Large intestine (tissue), 12 donors: ENCODE measurements at places on chromosomes 4 and X. TPM values are rescaled to one million over a fixed set of nuclear protein-coding genes. Genes with fewer than 3 reads are reported as not detected.

DNA sequence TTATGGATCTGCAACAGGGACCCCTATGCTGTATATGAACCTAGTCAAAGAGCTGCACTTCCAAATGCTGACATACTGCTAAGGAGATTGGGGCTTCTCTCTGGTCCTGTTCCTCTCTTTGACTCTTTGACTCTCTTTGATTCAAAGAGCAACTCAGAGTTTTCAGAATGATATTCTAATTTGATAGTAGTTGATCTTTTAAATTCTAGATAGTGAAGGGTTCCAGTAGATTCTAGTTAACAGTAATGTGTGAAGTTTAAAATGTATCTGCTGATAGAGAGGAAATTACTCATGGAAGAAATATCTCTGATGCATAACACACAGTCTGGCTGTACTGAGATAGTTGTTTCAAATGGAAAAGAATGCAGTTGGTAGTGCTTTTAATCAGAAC, 239.1 kb downstream of the RASL11B start:
- no peak overlapping the region for H3K27ac ChIP-seq
- no peak for DNase-seq
- no peaks in the 10 kb centered on the region for H3K4me1 ChIP-seq
- no peaks in the 10 kb centered on the region for H3K27me3 ChIP-seq
- H3K4me3 ChIP-seq, result no peak overlapping the region

DNA sequence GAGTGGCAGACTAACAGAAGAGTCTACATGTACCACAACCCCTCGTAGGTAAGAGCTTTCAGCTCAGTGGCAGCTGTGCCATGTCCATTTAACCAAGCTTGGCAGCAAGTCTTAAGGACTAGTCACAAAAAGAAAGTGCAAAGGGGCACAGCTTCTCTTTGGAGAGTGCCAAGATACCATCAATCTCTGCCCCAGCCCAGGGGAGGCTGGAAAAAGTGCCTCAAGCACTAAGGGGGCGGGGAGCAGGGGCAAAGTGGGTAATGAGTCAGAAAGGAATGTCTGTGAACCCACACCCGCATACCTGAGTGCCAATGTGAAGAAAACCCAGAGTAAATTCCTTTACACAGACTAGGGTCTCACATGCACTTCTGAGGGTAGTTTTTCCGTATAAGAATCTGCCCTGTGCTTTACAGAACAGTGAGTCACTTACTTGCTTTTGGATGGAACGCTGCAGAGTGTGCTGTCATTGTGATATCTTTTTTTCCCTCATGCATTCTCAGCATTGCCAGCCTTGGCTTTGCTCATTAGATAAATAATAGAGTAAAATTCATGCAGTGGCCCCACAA, 219.8 kb downstream of the ZNF674 start:
- no peaks in the 10 kb centered on the region for H3K27me3 ChIP-seq
- peaks cover 48% of the 10 kb centered on the region for H3K4me1 ChIP-seq
- DNase-seq, result peak; percentile 36
- H3K36me3 ChIP-seq, result no peaks in the 10 kb centered on the region

DNA sequence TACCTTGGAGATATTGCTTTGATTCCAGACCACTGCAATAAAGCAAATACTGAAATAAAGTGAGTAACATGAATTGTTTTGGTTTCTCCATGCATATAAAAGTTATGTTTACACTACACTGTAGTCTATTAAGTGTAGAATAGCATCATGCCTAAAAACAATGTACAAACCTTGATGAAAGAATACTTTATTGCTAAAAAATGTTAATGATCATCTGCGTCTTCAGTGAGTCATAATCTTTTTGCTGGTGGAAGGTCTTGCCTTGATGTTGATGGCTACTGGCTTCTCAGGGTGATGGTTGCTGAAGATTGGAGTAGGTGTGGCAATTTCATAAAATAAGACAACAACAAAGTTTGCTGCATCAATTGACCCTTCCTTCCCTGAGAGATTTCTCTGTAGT, 145.1 kb downstream of the SHROOM4 start:
- H3K36me3 ChIP-seq, result no peaks in the 10 kb centered on the region
- no peaks in the 10 kb centered on the region for H3K4me1 ChIP-seq
- H3K27ac ChIP-seq, result no peak overlapping the region
- no peaks in the 10 kb centered on the region for H3K27me3 ChIP-seq
- H3K4me3 ChIP-seq, result no peak overlapping the region

- H3K27ac ChIP-seq, result peak overlapping the region; percentile 21
- H3K4me3 ChIP-seq, result no peak overlapping the region
- no peaks in the 10 kb centered on the region for H3K36me3 ChIP-seq
- H3K27me3 ChIP-seq, result no peaks in the 10 kb centered on the region
- peak; percentile 33 for DNase-seq
Measured at GRCh38 chr4:71396382-71396781, 57.6 kb downstream of the SLC4A4 start.

DNA sequence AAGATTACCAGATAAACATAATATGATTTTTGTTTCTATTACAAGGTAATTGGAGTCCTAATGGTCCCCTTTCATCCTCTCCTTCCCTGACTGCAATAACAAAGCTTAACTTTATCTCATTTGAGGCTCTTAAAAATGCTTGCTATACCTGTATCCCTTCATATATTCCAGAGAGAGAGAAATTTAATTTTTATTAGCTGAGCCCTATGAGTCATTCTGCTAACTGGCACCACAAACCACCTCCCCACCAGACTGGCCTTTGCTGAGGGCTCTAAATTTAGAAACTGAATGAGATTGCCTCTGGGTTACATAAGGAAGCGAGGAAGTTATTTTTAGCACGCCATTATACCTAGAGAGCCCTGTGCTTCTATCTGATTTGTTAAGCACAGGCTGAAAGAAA, 27.4 kb downstream of the CBLL2 start:
- H3K27ac ChIP-seq, result no peak overlapping the region
- peak; percentile 1 for DNase-seq
- no peaks in the 10 kb centered on the region for H3K36me3 ChIP-seq

- DNase-seq, result peak; percentile 59
- H3K4me1 ChIP-seq, result no peaks in the 10 kb centered on the region
- H3K36me3 ChIP-seq, result no peaks in the 10 kb centered on the region
- peak within 1 kb of the TSS; percentile 38 for H3K27ac ChIP-seq
Measured at GRCh38 chrX:46912098-46912602, at the start of gene JADE3. TSS of gene JADE3 (plus strand) at chrX:46912421. CDS start at chrX:46984895, 72,474 bp downstream.

GRCh38 chr4:147741190-147741788, 9.4 kb downstream of the ARHGAP10 start:
- H3K36me3 ChIP-seq, result no peaks in the 10 kb centered on the region
- no peak overlapping the region for H3K4me3 ChIP-seq
- H3K4me1 ChIP-seq, result no peaks in the 10 kb centered on the region
- no peaks in the 10 kb centered on the region for H3K27me3 ChIP-seq
- no peak for DNase-seq
- no peak overlapping the region for H3K27ac ChIP-seq

- no peaks in the 10 kb centered on the region for H3K27me3 ChIP-seq
- peak overlapping the region; percentile 86 for H3K27ac ChIP-seq
- H3K36me3 ChIP-seq, result no peaks in the 10 kb centered on the region
- DNase-seq, result no peak
- peak overlapping the region; percentile 94 for H3K4me3 ChIP-seq
Measured at GRCh38 chrX:123731258-123731986, 1.4 kb downstream of the THOC2 start.

The GASK1B gene
- 39.6 TPM for polyA plus RNA-seq
